ENCODE measurements at places on chromosomes 13 and 19. TPM values are rescaled to one million over a fixed set of nuclear protein-coding genes. Genes with fewer than 3 reads are reported as not detected.

The APOC1 gene
- 1.8 TPM for total RNA-seq

The SYNGR4 gene
- not detected for total RNA-seq

DNA sequence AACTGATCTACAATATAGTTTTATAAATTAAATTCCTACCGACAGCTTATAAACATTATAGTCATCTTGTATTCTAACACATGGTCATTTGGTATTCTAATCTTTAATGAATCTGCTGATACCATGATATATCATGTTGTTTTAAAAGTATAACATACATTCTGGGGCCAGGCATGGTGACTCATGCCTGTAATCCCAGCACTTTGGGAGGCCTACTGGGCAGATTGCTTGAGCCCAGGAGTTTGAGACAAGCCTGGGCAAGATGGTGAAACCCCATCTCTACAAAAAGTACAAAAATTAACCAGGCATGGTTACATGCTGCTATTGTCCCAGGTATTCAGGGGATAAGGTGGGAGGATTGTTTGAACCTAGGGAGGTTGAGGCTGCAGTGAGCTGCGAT, 3.1 kb downstream of the ZNF383 start:
- no peak for DNase-seq

DNA sequence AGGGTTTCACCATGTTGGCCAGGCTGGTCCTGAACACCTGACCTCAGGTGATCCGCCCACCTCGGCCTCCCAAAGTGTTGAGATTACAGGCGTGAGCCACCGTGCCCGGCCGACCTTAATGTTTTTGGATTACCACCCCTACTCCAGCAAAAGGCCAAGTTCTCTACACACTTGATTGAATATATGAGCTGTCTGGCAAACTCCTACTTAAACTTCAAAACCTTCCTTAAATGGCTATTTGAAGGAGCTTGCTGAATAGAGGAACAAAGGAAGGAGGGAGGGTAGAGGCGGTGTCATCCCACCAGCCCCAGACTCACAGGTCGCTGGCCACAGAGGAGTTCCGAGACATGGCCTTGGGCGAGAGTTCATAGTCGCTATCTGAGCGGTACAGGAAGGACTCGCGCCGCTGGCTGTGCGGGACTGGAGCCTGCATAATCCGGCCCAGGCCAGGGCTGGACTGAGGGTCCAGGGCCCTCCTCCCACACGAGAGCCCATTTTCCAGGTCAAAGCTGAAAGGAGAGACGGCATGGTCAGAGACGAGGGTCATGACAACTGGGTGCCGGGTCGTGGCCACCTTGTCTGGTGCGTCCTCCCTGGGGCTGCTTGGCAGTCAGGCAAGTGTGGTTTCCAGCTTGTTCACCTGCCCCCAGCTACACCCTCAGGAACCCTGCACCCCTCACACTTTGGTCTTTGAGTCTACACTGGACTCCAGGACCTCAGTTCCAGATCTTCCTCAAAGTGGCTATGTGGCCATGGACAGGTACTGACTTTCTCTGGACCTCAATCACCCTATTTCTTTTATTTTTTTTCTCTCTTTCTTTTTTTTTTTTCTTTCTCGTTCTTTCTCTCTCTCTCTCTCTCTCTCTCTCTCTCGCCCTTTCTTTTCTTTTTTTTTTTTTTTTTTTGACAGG, 4.2 kb downstream of the PDE4C start:
- no peak for DNase-seq

DNA sequence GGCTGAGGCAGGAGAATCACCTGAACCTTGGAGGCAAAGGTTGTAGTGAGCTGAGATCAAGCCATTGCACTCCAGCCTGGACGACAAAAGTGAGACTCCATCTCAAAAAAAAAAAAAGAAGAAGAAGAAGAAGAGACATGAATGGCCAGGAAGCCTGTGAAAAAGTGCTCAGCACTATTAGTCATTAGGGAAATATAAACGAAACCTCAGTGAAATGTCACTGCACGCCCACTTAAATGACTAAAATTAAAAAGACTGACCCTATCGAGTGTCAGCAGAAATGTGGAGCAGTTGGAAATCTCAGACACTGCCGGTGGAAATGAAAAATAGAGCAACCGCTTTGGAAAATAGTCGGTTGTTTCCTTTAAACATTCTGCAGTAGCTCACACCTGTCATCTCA, 5.5 kb upstream of the TYROBP start:
- DNase-seq, result no peak

DNA sequence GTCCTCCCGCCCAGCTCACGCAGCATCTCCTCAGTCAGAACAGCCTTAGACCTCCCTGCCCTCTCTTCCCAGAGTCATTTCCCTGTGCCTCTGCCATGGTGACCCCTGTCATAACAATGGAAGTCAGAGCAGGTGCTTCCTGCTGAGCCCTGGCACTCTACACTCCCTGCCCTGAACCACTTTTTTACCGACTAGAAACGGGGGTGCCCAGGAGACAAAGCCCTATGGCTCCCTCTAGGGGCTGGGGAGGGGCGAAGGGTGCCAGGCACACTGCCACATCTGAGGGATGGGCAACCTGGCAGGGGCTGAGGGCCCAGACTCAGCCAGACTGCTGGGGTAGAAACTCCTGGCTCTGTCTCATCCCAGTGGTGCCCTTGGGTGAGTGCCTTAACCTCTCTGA, 16.4 kb downstream of the ZNF574 start:
- DNase-seq, result peak; percentile 93

The CGB5 gene
- not detected for total RNA-seq

The UPK1A gene
- total RNA-seq, result not detected

- no peak for DNase-seq
Measured at GRCh38 chr13:74145249-74145975, 11.2 kb upstream of the KLF12 start.

- DNase-seq, result no peak
Measured at GRCh38 chr13:35826626-35827254, 304.4 kb downstream of the DCLK1 start.

The NEK3 gene
- 12.2 TPM for total RNA-seq

- no peak for DNase-seq
Measured at GRCh38 chr13:111992911-111993310, 74.0 kb upstream of the SOX1 start.

The CDC37 gene
- 250 TPM for total RNA-seq

- no peak for DNase-seq
Measured at GRCh38 chr13:35780613-35781012, 304.1 kb upstream of the MAB21L1 start.

DNA sequence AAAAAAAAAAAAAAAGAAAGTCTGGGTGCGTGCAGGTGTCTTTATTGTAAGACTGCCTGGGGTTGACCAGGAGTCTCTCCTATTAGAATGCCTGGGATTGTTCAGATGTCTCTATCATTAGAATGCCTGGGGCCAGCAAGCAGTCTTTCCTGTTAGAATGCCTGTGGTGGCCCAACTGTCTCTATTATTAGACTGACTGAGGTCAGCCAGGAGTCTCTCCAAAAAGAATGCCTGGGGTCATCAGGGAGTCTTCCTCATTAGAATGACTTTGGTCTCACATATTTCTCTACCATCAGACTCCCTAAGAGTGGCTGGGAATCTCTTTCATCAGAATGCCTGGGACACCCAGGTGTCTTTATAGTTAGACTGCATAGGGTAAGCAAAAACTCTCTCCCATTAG, 1577.5 kb downstream of the UQCRFS1 start:
- no peak for DNase-seq

- DNase-seq, result no peak
Measured at GRCh38 chr19:38544569-38545315, 73.0 kb downstream of the MAP4K1 start.

The PRR22 gene
- total RNA-seq, result 0.51 TPM

GRCh38 chr13:36736119-36736726, 62.4 kb downstream of the SERTM1 start:
- peak; percentile 69 for DNase-seq

The THSD8 gene
- not detected for total RNA-seq

DNA sequence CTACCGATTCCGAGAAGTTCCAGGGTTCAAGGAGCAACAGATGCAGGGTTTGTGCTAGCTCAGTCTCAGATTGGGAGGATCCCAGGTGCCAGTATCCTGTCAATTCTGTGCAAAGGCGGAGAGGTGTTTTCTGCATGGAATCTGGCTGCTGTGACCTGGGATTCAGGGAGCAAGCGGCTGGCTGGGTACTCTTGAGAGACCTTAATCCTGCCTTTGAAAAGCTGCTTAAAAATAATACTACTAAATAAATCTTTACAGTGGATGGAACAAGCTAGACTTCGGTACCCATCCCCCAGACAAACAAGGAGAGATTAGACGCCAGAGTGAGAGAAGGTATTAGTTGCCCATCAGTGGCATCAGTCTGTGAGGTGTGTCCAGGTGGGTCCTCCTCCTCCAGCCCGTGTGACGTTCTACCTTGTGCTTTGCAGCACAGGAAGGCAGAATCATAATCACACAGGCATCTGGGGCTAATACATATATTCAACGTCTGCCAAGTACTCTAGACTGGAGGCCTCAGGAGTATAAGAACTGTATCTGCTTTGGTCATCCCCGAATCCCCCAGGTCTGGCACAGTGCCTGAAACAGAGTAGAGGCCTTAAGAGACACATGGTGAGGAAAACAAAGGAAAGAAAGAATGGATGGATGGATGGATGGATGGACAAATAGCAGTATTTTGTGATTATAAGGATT, 230.6 kb downstream of the ZNF536 start:
- no peak for DNase-seq

The TYROBP gene
- not detected for total RNA-seq

The ZNF497 gene
- total RNA-seq, result 0.89 TPM

All from dermis microvascular lymphatic vessel endothelial cell (primary cell).